ENCODE measurements at places on chromosomes 12 and 14. TPM values are rescaled to one million over a fixed set of nuclear protein-coding genes. Genes with fewer than 3 reads are reported as not detected.
A peak's percentile ranks its signal among the peaks of the same experiment; 100 is the strongest.

GRCh38 chr14:71290960-71291466 is 383.8 kb downstream of the PCNX1 start:
- DNase-seq = no peak
- H3K4me3 ChIP-seq = no peak overlapping the region
- H3K27me3 ChIP-seq = no peaks in the 10 kb centered on the region

DNA sequence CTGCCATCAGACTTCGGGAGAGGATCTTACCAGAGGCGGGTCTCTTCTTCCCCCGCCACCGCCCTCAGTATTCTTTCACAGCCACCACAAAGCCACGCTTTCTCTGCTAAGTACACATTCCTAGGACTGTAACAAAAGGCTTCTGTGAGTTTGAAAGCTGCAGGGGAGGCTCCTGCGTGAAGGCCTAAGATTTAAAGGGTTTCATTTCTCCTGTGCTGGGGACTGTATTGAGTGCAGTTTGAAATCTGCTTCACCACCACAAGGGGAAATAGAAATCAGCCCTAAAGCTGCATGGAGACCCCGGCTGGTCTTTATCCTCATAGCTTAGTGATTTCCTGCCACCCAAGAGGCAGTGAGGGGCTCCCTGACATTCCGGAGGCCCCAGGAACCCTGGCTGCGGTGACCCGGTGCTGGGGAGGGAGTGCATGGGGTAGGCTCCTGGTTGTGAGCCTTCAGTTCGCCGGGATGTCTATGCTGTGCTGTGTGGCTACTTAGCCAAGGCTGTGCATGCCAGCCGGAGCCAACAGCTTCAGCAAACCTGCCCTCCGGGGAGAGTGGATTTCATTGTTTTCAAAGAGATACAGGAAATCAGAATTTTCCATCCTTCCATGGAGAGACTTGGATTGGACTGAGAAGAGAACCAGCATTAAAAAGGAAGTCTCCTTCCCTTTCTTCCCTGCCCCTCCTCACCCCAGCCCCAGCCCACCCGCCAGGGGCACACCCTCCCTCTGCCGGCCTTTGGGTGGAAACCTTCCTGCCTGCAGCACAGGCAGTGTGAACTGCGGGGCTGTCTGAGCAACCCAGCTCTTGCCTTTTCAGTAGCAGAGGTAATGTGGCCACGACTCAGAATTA is 163.3 kb downstream of the ETV6 start:
- peaks cover 52% of the 10 kb centered on the region for H3K4me1 ChIP-seq
- peaks cover 9% of the 10 kb centered on the region for H3K36me3 ChIP-seq
- H3K4me3 ChIP-seq = peak overlapping the region; percentile 46
- DNase-seq = peak; percentile 35

- H3K4me1 ChIP-seq = no peaks in the 10 kb centered on the region
- DNase-seq = no peak
- no peaks in the 10 kb centered on the region for H3K27me3 ChIP-seq
These were observed 12.6 kb downstream of the GIT2 start for GRCh38 chr12:109983432-109984142.

GRCh38 chr14:105880616-105881015 is 354.2 kb downstream of the TMEM121 start:
- no peaks in the 10 kb centered on the region for H3K4me1 ChIP-seq
- H3K27ac ChIP-seq = no peak overlapping the region
- DNase-seq = no peak

DNA sequence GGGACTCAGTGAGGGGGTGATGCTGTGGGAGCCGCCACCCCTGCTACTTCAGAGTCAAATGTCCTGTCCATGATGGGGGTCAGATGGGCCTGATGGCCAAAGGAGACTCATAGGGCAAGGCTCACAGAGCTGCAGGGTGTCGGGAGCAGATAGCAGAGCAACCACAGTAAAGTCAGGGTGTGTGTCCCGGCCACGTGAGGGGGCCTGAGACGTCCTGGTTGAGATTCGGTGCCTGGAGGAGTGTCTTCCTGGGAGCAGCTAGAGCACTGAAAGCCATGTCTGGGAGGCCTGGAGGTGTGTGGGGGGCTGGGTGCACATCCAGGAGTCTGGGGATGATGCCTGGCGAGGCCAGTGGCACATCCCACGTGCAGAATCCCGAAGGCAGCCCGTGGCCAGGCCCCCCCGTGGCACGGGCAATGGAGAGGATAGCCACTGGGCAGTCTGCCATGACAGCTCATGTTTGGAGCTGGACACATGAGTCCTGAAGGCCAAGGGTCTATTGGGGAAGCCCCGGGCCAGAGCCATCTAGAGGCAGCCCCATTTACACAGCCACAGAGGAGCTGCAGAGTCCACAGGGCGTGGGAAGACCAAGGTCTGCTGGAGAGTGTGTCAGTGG is 308.0 kb upstream of the SFSWAP start:
- peaks cover 1% of the 10 kb centered on the region for H3K36me3 ChIP-seq
- peaks cover 12% of the 10 kb centered on the region for H3K27me3 ChIP-seq
- no peak overlapping the region for H3K27ac ChIP-seq
- no peak overlapping the region for H3K4me3 ChIP-seq
- DNase-seq = no peak

GRCh38 chr12:117097159-117097558 is 2.1 kb downstream of the TESC start:
- peaks cover 67% of the 10 kb centered on the region for H3K27me3 ChIP-seq
- no peak overlapping the region for H3K4me3 ChIP-seq
- no peak overlapping the region for H3K27ac ChIP-seq
- peaks cover 9% of the 10 kb centered on the region for H3K4me1 ChIP-seq
- no peaks in the 10 kb centered on the region for H3K36me3 ChIP-seq

Gene EEF1AKMT3
- total RNA-seq = 5.6 TPM

DNA sequence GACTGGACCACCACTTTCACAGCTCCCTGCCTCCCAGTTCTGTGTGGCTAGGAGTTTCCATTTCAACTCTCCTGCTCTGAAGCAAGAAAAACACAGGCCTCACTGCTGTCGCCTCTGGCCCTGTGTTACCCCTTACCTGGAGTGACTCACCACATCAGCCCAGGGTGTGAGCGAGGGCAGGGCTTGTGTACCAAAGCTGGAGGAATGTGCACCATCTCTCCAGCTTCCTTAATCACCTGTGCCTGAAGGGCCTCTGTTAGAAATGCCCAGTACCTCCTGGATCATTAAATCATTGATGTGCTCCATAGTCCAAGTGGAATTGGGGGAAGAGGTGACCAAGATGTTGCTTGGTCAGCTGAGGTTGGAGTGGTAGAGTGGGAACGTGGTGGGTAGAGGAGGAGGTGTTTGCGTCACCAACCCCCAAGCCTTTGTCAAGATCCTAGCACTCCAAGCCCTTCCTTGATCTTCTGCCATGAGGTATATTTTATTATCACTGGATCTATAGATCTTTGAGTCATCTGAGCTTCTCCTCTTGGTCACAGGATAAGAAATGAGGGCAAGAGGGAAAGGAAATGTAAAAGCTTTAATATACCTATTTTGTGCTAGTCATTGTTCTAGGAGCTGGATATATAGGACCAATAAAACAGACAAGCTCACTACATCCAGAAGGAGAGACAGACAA is 51.3 kb downstream of the SSPN start:
- H3K27me3 ChIP-seq = no peaks in the 10 kb centered on the region
- peak overlapping the region; percentile 70 for H3K27ac ChIP-seq
- H3K36me3 ChIP-seq = peaks cover 2% of the 10 kb centered on the region

DNA sequence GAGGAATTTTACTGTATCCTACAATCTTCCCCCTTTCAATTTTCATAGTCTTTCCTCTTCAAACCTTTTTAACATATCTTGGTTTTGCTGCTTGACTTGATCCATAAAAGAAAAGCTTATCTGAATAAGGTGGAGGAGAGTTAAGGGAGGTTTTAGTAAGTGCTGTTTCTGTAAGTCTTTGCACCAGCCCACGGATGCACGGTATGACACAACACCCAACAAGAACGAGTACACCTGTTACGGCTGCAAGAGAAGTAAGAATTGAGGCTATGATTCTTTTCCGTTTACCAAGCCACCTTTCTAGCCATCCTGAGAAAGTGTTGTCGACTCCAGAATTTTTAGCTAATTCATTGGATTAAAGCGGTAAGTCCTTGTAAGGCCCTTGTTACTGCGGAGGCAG is 26.1 kb upstream of the CPNE8 start:
- peaks cover 7% of the 10 kb centered on the region for H3K4me1 ChIP-seq
- peak overlapping the region; percentile 4 for H3K27ac ChIP-seq
- H3K4me3 ChIP-seq = no peak overlapping the region
- H3K36me3 ChIP-seq = no peaks in the 10 kb centered on the region

- DNase-seq = peak; percentile 87
- peak overlapping the region; percentile 89 for H3K27ac ChIP-seq
- H3K4me1 ChIP-seq = peaks cover 35% of the 10 kb centered on the region
- peaks cover 13% of the 10 kb centered on the region for H3K36me3 ChIP-seq
- H3K4me3 ChIP-seq = peak overlapping the region; percentile 51
- peaks cover 5% of the 10 kb centered on the region for H3K27me3 ChIP-seq
These were observed 1.8 kb upstream of the RHOF start for GRCh38 chr12:121795034-121795968.

Gene CLEC4C
- total RNA-seq = not detected

DNA sequence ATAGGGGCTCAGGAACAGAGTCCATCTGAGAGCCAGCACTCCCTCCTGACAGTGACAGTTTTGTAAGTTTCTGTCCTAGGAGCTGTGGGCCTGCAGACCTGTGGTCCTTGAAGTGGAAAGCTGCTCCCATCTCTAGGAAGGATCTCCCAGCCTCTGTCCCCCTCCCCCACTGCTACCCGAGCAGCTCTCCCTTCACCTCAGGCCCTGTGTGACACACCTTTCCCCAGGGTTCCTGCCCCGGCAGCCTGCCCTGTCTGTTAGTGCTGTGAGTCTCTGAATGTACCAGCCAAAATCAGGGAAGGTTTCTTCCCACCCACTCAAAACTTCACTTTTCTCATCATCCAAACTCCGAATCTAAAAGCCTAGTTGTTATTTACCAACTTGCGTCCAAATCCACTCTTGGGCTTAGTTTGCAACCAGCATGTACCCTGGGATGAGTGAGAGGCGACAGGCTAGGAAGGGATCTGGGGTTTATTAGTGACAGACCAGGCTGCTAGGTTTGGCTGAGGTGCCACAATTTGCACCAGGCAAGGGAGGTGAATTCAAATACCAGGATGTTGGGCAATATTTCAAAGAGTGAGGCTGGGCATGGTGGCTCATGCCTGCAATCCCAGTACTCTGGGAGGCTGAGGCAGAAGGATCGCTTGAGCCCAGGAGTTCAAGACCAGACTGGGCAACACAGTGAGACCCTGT is 39.9 kb downstream of the NINJ2 start:
- H3K27ac ChIP-seq = no peak overlapping the region
- no peak for DNase-seq
- no peak overlapping the region for H3K4me3 ChIP-seq
- H3K27me3 ChIP-seq = peaks cover 2% of the 10 kb centered on the region
- no peaks in the 10 kb centered on the region for H3K36me3 ChIP-seq

Gene GDF3
- not detected for total RNA-seq

Gene CACNA2D4
- 0.34 TPM for total RNA-seq

Gene ARHGAP9
- 2.8 TPM for total RNA-seq

DNA sequence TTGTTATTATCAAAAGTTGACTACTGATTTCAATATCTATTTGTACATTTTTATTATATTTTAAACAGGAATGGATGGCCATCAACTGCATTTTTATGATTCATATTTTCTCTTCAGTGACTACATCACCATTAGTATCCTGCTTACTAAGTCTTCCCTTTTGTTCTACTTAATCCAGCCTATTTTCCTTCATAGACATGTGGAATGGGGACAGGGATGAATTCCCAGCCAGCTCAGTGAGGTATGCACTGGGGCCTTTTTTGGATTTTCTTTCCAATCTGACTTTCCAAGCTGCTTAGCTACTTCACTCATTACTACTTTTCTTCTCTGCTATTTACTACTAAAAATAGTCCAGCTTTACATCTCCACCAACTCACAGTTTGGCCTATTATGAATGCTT is 38.4 kb downstream of the AKAP6 start:
- no peak overlapping the region for H3K4me3 ChIP-seq
- H3K4me1 ChIP-seq = peaks cover 5% of the 10 kb centered on the region
- H3K36me3 ChIP-seq = no peaks in the 10 kb centered on the region
- H3K27ac ChIP-seq = no peak overlapping the region
- no peaks in the 10 kb centered on the region for H3K27me3 ChIP-seq

- H3K4me3 ChIP-seq = no peak overlapping the region
- no peak for DNase-seq
- no peaks in the 10 kb centered on the region for H3K27me3 ChIP-seq
- H3K36me3 ChIP-seq = no peaks in the 10 kb centered on the region
These were observed 28.7 kb downstream of the NELL2 start for GRCh38 chr12:44847403-44847802.

All from progenitor cell of endocrine pancreas (in vitro differentiated cells).